ENCODE measurements at places on chromosomes 5 and 9.
A peak's percentile ranks its signal among the peaks of the same experiment; 100 is the strongest.

DNA sequence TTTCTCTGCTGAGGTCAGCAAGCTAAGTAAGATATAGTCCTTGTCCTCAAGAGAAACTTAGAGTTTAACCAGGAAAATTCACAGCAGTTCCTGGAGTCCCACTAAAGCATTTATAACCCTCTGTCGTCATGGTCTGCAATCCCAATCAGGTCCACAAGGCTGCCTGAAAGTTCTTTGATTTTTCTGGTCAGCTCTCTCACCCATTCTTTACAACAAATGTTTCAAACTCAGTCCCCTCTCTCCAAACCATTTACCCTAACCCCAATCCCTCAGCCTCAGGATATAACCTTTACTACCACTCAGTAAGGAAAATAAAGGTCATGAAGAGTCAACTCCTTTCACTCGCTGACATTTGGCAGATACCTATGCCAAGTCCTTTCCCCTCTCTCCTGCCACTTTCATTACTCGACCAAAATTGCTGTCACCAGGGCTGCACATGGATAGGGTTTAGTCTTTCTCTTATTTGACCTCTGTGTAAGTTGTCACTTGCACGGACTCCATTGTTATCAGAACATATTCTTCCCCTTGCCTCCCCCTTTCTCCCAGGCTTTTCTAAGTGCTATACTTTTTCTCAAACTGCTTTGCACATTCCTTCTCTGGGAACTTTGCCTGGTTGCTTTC lies 936.6 kb downstream of the NR2F1-AS1 start:
- H3K27ac ChIP-seq = no peak overlapping the region
- H3K36me3 ChIP-seq = no peaks in the 10 kb centered on the region
- H3K4me3 ChIP-seq = no peak overlapping the region
- no peaks in the 10 kb centered on the region for H3K4me1 ChIP-seq
- no peak for DNase-seq
- H3K27me3 ChIP-seq = no peaks in the 10 kb centered on the region

GRCh38 chr9:98185021-98185567 lies 7.3 kb downstream of the CORO2A start:
- no peak for DNase-seq
- no peaks in the 10 kb centered on the region for H3K36me3 ChIP-seq
- H3K4me3 ChIP-seq = no peak overlapping the region
- no peaks in the 10 kb centered on the region for H3K27me3 ChIP-seq

GRCh38 chr5:74094096-74094781 lies 468.2 kb downstream of the ARHGEF28 start:
- no peak overlapping the region for H3K27ac ChIP-seq
- no peaks in the 10 kb centered on the region for H3K4me1 ChIP-seq
- H3K27me3 ChIP-seq = no peaks in the 10 kb centered on the region
- no peak overlapping the region for H3K4me3 ChIP-seq
- no peaks in the 10 kb centered on the region for H3K36me3 ChIP-seq
- no peak for DNase-seq

- no peak overlapping the region for H3K27ac ChIP-seq
- H3K4me1 ChIP-seq = no peaks in the 10 kb centered on the region
- H3K4me3 ChIP-seq = no peak overlapping the region
- H3K36me3 ChIP-seq = no peaks in the 10 kb centered on the region
- no peaks in the 10 kb centered on the region for H3K27me3 ChIP-seq
Measured at GRCh38 chr9:19732441-19732951, 56.3 kb downstream of the SLC24A2 start.

GRCh38 chr5:84131372-84131771 lies 253.3 kb downstream of the EDIL3 start:
- no peaks in the 10 kb centered on the region for H3K36me3 ChIP-seq
- H3K27ac ChIP-seq = no peak overlapping the region
- no peak for DNase-seq
- H3K27me3 ChIP-seq = no peaks in the 10 kb centered on the region
- no peaks in the 10 kb centered on the region for H3K4me1 ChIP-seq

DNA sequence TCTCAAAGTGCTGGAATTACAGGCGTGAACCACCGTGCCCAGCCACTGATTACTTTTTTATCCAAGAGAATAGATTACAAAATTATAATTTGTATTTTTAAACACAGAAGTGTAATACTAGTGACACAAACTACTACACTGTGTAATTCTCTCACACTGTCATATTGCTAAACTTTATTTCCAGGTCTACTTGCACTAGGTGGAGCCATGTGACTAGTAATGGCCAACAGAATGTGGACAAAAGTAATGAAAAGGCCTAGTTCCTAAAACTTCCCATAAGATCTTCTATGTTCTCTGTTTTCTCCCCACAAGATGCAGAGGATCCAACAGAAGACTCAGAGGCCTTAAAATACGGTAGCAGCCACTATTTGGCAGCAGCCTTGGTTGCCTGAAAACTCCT lies 27.3 kb downstream of the NADK2 start:
- no peaks in the 10 kb centered on the region for H3K27me3 ChIP-seq
- H3K4me3 ChIP-seq = no peak overlapping the region
- peaks cover 23% of the 10 kb centered on the region for H3K36me3 ChIP-seq
- H3K27ac ChIP-seq = no peak overlapping the region

- H3K36me3 ChIP-seq = no peaks in the 10 kb centered on the region
- H3K27ac ChIP-seq = no peak overlapping the region
- H3K4me3 ChIP-seq = no peak overlapping the region
- H3K27me3 ChIP-seq = peaks cover 17% of the 10 kb centered on the region
- H3K4me1 ChIP-seq = peaks cover 7% of the 10 kb centered on the region
Measured at GRCh38 chr9:129347316-129348120, 169.5 kb upstream of the IER5L start.

DNA sequence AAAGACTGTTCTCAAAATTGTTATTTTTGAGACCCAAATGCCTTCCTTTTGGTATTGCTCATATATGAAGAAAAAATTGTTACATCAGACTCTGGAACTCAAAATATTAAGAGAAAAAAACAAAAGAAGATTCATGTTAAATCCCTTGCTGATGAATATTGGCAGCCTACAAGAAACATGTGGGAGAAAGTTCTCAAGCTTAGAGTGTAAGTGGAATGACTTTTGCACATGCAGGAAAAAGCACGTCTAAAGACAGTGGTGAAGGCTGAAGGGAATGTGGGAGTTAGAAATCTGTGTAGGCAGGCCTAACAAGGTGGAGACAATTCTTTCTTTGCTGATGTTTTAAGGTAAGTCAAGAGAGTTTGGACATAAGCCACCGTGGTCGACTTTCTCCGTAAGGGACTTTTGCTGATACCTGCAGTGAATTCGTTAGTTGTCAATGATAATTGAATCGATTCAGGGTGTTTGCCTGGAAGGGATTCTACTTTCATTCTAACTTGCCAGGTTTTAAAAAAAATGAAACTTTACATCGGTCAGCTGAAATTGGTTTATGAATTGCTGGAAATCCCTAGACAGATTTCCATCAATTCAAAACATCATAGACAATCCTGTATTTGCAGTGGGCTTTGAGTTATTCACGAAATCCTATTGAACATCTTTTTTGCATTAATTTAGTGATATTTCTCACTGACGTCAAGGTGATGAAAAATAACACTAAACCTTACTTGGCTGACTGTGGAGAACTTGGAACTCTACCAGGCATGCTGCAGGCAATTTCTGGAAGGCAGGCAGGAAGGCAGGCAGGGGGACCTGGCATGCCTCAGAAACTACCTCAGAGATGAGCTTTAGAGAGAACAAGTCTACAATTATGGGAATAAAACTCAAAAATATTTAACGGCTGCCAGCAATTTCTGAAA lies 359.1 kb upstream of the ADAMTSL1 start:
- DNase-seq = no peak
- no peaks in the 10 kb centered on the region for H3K4me1 ChIP-seq
- no peaks in the 10 kb centered on the region for H3K27me3 ChIP-seq

- no peak overlapping the region for H3K27ac ChIP-seq
- no peak overlapping the region for H3K4me3 ChIP-seq
- H3K27me3 ChIP-seq = no peaks in the 10 kb centered on the region
- no peaks in the 10 kb centered on the region for H3K36me3 ChIP-seq
- H3K4me1 ChIP-seq = no peaks in the 10 kb centered on the region
Measured at GRCh38 chr5:59259237-59259636, 634.3 kb downstream of the PDE4D start.

DNA sequence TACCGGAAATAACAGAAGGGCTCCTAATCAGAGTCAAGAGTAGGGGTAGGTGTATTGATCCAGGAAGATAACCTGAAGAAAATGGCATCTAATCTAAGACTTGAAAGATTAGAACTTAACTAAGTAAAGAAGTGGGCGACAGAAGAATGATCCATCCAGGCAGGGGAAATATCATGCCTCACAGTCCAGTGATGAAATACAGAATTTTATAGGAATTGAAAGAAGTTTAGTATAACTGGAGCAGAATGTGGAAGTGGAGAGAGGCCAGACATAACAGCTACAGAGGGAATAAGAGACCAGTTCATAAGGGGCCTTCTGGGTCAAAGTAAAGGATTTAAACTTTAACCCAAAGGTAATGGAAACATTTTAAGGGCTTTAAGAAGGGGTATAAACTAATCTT lies 42.2 kb downstream of the ERP44 start:
- H3K36me3 ChIP-seq = peaks cover 10% of the 10 kb centered on the region
- H3K4me1 ChIP-seq = no peaks in the 10 kb centered on the region
- no peaks in the 10 kb centered on the region for H3K27me3 ChIP-seq
- no peak overlapping the region for H3K27ac ChIP-seq
- no peak overlapping the region for H3K4me3 ChIP-seq

GRCh38 chr5:180499684-180500083 lies 5.5 kb downstream of the CNOT6 start:
- no peak for DNase-seq
- H3K27ac ChIP-seq = no peak overlapping the region
- H3K4me1 ChIP-seq = peaks cover 14% of the 10 kb centered on the region
- H3K4me3 ChIP-seq = no peak overlapping the region
- H3K27me3 ChIP-seq = no peaks in the 10 kb centered on the region

DNA sequence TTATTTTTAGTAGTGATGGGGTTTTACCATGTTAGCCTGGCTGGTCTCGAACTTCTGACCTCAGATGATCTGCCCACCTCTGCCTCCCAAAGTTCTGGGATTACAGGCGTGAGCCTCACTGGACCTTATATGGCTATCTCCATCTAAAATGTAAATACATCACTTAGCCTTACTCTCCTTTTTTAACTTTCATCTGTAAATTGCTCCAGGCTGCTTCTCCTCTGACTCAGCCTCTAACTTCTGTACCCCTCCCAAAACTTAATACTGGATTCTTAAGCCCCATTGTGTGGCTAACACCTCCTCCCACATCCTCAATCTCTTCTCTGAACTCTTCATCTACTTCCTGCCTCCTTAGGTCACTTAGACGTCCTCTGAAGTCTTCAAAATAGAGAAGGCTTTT lies 4.0 kb downstream of the SNX30 start:
- DNase-seq = peak; percentile 31
- no peak overlapping the region for H3K4me3 ChIP-seq
- no peak overlapping the region for H3K27ac ChIP-seq
- H3K27me3 ChIP-seq = no peaks in the 10 kb centered on the region

DNA sequence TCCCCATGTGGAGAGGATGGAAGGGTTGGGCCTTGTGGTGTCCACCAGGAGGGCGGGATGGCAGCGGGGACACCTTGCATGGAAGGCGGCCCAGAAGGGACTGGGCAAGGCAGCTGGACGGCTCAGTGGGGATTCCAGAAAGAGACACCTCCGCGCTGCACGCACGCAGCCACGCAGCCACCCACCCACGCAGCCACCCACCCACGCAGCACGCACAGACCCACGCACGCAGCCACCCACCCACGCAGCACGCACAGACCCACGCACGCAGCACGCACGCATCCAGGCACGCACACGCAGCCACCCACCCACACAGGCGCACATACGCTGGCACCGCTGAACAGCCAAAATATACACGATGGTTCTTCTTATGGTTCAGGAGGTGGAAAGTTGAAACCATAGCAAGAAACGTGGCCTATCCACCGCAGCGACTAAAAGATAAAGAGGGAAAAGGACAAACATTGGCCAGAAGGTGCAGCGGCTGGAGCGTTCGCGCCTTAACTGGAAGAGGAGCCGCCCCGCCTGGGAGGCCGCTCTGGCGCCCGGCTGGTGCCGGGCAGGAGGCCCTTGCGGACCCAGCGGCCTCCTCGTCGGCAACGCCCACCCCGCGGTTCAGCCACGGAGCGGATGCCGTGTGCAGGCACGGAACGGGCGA lies 22.2 kb upstream of the EXOC3 start:
- no peak for DNase-seq
- no peak overlapping the region for H3K4me3 ChIP-seq
- no peaks in the 10 kb centered on the region for H3K27me3 ChIP-seq
- no peak overlapping the region for H3K27ac ChIP-seq
- H3K36me3 ChIP-seq = no peaks in the 10 kb centered on the region

DNA sequence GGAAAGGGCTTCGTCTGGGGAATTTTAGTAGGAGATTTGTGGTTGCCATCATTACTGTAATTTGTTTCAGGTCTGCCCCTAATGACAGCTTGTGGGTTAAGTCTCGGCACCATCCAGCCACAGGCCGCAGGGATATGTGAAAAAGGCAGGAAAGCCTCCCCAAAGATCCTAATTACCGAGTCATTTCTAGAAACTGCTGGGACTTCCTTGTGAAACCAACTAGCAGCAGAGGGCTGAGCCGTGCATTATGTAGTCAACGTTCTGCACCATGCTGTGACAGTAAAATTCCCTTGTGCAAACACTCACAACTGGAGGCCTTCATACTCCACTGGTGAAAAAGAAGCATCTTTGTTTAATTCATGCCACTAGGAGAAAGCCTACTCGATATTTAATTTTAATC lies 230.3 kb downstream of the MPDZ start:
- H3K27me3 ChIP-seq = no peaks in the 10 kb centered on the region
- no peaks in the 10 kb centered on the region for H3K4me1 ChIP-seq
- H3K36me3 ChIP-seq = no peaks in the 10 kb centered on the region
- no peak overlapping the region for H3K27ac ChIP-seq

GRCh38 chr5:77795846-77796245 lies 19.7 kb upstream of the TBCA start:
- no peaks in the 10 kb centered on the region for H3K36me3 ChIP-seq
- no peak overlapping the region for H3K27ac ChIP-seq

Data from effector memory CD4-positive, alpha-beta T cell (primary cell).